ENCODE measurements at places on chromosomes 5 and 9. TPM values are rescaled to one million over a fixed set of nuclear protein-coding genes. Genes with fewer than 3 reads are reported as not detected.

DNA sequence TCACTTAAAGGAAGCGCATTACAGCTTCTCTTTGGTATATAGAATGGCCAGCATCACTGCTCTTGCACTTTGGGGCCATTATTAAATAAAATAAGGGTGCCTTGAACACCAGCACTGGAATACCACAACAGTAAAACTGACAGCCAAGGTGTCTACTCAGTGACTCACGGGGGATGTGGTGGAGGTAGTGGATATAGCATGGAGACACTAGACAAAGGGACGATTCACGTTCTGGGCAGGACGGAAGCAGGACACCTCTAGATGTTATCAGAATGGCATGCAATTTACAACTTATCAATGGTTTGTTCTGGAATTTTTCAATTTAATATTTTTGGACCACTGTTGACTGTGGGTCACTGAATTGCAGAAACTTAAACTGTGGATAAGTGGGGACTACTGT lies 32.9 kb upstream of the PDE8B start:
- DNase-seq: no peak

DNA sequence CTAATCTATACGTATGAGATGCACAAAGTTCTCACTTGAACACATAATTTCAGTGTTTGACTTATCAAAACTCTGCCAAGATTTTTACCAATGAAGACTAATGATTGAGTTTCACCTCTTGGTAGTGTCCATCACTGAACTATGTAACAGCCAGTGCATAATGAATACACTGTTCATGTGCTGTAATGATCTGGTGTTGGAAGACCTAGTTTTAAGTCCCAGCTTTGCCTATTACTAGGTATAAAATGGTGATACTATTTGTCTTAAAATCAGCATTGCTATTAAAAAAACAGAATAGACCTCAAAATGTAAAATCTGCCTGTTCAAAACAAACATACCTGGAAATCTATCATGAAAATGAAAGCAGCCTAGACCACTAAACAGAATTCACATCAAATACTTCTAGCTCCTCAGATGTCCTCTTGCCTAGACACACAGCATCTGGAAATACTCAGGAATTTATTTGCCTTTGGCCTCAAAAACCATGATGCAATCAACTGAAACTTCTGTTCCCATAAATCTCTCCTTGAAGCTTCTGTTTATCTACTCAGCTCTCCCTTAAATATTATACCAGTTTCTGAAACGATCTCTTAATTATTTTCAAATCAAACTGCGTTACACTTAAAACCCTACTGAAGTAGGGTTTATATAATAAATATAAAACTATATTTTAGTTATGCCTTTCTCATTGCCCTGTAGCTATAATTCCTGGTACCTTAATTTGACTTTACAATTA lies 38.1 kb downstream of the MRPS27 start:
- peak; percentile 65 for DNase-seq

GRCh38 chr9:11931751-11932150 lies 761.4 kb upstream of the TYRP1 start:
- DNase-seq: no peak

DNA sequence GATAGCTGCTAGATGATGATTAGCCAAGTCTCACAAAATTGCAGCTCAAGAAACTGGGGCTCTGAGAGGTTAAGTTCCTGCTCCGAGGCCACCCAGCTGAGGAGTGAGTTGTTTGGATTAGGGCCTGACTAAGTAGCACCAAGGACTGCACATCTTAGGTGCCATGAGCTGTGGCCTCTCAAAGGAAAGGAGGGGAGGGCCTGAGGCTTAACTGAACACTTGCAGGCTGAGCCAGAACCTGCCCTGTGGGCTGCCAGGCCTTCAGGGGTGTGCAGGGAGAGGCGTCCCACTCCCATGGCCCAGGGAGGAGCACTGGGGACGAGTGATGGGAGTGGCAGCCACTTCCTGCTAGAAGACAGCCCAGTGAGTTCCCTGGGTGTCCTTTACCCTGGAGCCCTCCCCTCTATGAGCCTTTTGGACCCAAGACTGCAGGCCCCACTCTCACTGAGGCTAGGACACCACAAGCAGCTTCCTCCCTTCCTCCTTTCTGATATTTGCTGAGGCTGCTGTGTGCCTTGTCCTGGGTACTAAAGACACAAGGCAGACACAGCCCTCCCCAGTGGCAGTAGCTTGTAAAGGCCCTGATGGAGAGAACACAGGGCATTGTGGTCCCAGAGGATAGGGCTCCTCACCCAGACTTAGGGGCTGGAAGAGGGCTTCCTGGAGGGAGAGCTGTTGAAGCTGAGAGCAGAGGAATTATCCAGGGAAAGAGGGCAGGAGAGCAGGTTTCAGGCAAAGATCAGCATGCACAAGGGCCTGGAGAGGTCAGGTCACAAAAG lies 22.1 kb downstream of the LMX1B start:
- DNase-seq: no peak

DNA sequence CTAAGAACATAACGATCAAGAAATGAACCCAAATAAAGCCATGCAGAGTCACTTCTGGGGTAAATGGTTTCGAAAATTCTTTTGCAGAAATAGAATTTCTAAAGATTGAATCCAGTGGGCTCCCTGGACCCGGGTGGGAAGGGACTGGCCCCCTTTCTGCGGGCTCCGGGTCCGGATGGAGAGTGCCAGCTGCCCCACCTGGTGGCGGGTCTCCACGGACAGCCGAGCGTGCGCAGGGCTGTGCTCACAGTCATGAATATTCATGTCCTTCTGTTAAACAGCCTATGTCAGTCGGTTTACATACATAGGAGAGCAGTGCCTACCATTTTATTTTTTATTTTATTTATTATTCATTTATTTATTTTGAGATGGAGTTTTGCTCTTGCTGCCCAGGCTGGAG lies 4.7 kb upstream of the PPP1R26 start:
- no peak for DNase-seq

DNA sequence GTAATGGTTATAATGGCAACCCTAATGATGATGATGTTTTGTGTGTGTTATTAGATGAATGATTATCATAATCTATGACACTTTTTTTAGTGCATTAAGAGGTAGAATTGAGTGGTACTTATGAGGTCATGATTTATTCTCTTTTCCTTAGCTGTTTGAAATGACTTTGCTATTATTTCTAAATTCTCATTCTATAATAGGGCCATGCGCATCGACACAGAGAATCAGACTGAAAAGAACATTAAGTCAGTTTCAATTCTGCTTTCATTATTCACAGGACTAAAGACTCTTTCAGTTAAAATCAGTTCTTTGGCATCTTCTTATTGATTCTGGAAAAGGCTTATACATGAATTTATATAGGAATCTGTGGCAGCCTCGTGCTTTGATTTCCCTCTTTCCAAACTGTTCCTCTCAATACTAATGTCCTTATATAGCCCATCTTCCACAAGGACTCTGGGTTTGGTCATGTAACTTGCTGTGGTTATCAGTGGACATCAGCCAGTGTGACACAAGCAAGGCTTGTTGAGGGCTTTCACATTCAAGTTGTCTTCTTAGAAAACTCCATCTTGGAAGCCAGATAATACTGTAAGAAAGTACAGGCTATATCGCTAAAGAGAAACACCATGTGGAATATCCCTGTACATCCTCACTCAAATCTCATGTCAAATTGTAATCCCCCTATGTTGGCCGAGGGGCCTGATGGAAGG lies 140.3 kb upstream of the CHD1 start:
- no peak for DNase-seq

DNA sequence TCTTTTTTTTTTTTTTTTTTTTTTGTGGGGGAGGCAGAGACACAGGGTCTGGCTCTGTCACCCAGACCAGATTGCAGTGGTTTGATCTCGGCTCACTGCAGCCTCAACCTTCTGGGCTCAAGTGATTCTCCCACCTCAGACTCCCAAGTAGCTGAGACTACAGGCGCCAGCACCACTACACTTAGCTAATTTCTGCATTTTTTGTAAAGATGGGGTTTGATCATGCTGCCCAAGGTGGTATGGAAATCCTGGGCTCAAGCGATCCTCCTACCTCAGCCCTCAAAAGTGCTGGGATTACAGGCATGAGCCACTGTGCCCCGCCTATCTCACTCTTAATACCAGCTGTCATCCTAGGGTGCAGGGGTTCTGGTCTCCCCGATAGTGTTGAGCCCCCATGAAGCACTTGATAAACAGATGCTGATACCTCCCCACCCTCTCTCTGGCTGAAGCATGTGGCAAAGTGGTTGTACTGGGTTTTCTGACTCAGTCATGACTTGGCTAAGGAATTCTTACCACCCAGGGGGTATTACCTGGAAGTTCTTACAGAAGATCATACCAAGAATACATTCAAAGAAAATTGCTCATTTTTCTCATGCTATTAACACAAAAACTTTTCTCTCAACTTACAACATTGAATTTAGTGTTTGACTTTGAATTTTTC lies 110.2 kb upstream of the DAPK1 start:
- no peak for DNase-seq

DNA sequence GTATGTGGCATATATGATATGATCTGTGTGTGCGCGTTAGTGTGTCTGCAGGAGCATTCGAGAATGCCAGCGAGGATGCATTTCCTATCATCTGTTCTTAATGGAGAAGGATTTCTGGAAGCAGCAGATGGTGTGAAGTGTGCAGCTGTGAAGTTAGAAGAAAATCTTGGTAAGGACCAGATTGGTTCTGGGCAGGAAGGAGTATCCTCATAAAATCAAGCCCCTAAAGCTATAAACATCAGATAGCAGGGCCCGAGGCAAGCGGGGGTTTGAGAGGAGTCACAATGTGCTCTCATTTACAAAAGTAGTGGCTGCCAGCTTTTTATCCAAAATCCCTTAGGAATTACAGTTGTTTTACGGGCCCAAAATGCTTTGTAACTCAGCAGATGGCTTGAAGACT lies 40.0 kb downstream of the DAPK1 start:
- no peak for DNase-seq

GRCh38 chr9:96129747-96130146 lies 172.2 kb downstream of the HSD17B3 start:
- DNase-seq: no peak

DNA sequence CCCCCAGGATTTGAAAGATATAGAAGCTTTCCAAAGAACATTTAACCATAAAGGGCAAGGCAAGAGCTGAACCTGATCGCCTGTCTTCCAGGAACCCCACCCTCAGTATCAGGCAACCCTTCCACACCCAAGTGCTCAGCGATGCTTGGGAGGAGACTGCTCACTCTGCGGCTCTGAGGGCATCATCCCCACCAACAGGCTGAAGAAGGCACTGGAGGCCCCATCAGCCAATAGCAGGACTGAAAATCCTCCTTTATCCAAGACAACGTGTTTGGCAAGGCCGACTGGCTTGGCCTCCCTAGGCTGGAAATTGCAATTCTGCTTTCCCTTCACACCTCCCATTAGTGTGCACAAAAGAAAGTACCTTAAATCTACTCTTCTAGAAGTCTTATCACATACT lies 1.4 kb upstream of the PPP2CA start:
- DNase-seq: peak; percentile 19

GRCh38 chr5:126043688-126044087 lies 379.5 kb upstream of the GRAMD2B start:
- DNase-seq: peak; percentile 58

DNA sequence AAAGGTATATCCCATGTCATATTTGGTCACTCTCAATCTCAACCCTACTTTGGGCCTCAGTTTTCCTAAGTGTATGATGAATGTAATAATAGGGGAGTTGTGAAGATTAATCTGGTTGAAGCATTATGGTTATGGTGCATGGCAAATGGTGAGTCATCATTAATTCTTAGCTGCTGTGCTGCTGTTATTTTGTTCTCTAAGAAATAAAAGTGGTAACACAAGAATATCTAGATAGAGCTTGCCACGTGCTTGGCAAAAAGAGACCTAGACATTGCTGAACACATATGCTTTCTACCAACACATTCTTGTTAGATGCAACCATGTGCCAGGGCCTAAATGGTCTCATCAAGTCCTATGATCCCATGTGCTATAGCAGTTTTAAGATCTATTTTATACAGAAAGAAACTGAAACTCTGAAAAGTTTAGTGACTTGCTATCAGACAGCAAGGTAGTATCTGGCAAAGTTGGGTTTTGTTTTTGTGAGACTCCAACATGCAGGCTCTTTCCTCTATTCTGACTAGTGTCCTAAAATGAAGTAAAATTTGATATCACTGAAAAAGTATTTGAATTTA lies 699.9 kb upstream of the MEF2C start:
- DNase-seq: peak; percentile 21

GRCh38 chr9:87519461-87519860 lies 21.8 kb downstream of the DAPK1 start:
- DNase-seq: no peak

- DNase-seq: peak; percentile 37
Observed at GRCh38 chr5:129905473-129906176, 1.4 kb downstream of the CHSY3 start.

DNA sequence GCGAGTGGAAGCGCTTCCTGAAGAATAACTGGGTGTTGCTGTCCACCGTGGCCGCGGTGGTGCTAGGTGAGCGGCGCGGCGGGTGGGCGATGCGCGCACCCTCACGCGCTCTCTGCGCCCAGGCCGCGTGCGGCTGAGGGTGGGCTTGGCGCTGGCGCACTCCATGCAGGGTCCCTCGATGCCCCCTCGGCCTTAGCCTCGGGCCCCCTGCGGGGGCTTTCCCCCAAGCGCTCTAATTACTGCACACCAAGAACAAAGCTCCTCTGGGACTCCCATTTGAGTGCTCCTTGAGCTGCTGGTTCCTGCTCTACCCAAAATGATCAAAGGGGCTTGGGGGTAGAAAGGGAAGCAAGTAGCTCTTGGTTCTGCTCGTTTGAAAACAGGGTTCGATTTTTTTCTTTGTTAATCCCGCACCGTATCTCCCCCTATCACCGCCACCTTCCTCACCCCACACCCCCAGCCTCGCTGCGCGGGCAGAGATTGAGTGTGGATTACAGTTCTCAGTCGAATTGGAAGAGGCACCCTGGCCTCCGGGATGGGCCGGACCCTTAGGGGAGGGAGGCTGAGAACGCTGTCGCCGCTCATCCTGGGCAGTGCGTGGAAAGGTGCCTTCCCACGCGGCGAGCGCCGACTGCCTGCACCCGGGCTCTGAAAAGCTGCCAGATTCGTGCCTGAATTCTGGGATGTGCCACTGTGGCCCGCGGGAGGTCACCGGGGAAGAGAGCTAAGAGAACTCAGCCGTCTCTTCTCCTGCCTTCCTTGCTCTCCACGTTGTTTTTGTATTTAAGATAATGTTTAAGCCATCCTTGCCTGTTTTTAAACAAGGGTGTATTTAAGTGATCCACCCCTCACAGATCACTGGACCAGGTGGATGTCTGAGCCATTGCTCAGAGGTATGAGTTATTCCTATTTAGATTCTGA lies 697 bp downstream of the SLC1A1 start:
- DNase-seq: no peak

IFNA2 gene
- total RNA-seq: not detected

GLIPR2 gene
- 24.2 TPM for total RNA-seq

RASEF gene
- total RNA-seq: not detected

ANP32B gene
- 7.1 TPM for total RNA-seq

SLC25A2 gene
- 0.43 TPM for total RNA-seq

Data from myocyte (in vitro differentiated cells).